ENCODE measurements at places on chromosomes 3 and 15.

GRCh38 chr15:60710656-60711055, 231.7 kb upstream of the ICE2 start:
- no peak for DNase-seq

GRCh38 chr3:111621535-111621934, 26.4 kb upstream of the ZBED2 start:
- DNase-seq = no peak

- DNase-seq = no peak
Observed at GRCh38 chr15:98729446-98730042, 81.2 kb downstream of the IGF1R start.

GRCh38 chr15:101648356-101648755, 3.8 kb downstream of the TM2D3 start:
- no peak for DNase-seq

DNA sequence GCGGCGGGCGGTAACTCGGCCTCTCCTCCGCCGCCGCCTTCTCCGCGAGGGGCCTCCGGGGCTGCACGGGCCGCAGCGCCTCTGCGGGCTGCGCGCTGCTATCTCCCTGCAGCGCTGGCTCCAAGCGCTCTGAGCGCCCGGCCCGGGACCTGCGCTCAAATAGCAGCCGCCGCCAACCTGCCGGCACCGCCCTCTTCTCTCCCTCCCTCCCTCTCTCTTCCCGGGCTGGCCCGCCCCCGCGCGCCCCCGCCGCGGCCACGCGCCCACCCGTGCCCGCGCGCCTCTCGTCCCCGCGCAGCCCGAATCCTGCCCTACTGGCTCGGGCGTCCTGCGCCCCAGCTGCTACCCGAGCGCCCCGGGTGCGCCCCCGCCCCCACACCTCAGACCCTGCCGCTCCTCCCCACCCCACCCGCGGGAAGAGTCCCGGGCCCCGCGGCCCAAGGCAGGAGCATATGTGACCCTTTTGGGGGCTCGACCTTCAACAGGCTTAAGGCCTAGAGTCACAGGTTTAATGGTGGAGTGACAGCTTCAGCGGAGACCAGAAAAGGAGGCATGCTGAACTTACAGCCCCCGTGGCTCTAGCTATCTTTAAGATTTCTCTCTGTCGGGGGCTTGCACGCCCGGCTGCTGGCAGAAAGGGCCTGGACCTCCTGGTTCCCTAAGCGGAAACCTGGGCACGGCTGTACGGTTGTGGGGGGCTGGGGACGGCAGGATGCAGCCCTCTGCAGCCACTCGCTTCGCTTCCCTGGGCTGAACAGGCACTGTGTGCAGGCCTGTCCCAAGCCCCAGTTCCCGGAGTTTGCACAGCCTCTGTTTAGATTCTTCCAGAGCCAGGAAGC, at the start of gene CACNA2D2:
CACNA2D2 (minus strand) TSS at position 131 of the 839 bp plus-strand sequence. CDS start 211 bp downstream, outside the sequence.
- peak; percentile 67 for DNase-seq

- peak; percentile 88 for DNase-seq
Observed at GRCh38 chr3:49689046-49689907, at the start of the genes MST1 and RNF123. Gene MST1, minus strand, starts transcription at chr3:49689474. Its CDS starts 783 bp downstream, at chr3:49688691. Gene RNF123, plus strand, starts transcription at chr3:49689557. Its CDS starts 1,609 bp downstream, at chr3:49691166.

DNA sequence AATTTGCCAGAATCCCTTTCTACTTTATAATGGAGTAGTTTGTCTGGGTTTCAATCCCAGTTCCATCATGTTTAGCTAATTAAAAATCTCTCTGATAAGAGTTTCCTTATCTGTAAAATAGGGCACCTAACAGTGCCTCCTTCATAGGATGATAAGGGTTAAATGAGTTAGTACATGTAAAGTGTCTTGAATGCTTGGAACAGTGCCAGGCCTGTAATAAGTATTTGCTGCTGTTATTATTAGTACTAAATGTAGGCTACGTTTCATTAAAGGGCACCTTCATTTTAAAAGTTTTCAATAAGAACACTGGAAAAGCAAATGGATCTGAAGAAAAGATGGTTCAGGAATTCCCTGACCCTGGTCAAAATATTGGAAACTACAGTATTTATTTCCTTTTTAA, 11.8 kb upstream of the SLC2A2 start:
- DNase-seq = no peak

GRCh38 chr3:24451461-24452099, 43.1 kb downstream of the THRB start:
- no peak for DNase-seq

DNA sequence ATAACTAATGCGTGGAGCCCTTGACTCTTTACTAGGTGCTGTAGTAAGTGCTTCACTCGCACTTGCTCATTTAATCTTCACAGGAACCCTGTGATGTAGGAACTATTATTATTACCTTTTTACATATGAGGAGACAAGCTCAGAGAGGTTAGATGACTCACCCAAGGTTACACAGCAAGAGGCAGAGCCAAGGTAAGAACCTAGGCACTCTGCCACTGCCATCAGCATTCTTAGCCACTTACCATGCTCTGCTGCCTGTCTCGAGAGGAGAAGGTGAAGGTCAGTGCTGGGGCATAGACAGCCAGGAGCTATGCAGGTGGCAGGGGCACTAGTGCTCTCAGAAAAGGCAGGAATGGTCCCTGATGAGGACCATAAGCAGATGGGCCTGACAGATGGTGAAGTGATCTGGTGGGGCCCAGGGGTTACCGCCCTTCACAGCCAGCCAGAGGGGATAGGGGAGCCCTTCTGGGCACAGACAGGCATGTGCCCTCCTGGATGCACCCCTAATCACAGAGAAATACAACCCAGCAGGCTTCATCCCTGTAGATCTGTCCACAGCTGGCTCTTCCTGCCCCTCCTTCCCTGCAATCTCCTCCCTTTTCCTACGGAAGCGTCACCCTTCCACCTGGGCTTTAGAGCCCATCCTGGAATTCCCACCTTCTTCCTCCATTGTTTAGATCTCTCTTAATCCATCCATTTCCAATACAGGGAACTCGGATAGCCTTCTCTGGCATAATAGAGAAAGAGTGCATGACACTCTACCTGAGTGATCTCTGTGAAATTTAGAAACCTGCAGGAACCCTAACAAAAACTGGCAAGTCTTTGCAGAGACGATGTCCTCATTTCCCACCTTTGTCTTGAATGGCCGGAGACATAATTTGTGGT, 26.9 kb downstream of the ABTB1 start:
- DNase-seq = no peak

- DNase-seq = no peak
Observed at GRCh38 chr3:197062446-197062845, 32.8 kb upstream of the MELTF start.

DNA sequence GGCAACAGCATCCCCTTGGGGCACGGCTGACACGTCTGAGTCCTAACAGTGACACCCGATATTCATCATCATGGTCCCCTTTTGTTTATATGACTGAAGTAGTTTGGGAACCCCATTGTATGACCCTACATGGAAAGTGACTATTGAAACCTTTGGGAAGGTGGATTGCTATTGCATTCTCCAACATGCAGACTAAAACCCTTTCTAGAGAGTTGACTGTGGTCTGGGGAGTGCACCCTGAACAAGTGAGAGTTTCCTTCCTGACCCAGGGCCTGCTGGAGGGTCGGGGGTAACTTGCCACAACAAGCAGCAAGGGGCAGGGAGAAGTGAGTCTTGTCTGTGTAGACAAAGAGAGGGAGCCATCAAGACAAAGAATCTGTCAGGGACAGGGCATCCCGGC, 54.4 kb downstream of the ISG20 start:
- DNase-seq = no peak

DNA sequence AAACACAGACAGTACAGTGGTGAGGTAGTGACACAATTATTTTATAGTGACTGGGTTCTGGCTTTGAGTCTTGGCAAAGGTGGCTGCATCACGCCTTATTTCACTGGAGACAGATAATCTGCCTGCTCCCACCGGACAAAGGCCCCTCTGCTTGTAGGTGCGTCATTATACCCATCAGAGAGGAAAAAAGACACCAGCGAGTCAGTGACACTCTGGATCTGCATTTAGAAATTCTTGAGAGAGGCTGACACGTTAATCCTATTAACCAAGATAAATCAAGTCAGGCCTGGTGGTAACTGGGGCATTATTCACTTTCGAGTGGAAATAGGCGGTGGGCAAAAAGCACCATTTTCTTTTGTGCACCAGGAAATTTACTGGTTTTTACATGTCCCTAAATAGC, 76.2 kb downstream of the NR2F2 start:
- no peak for DNase-seq

DNA sequence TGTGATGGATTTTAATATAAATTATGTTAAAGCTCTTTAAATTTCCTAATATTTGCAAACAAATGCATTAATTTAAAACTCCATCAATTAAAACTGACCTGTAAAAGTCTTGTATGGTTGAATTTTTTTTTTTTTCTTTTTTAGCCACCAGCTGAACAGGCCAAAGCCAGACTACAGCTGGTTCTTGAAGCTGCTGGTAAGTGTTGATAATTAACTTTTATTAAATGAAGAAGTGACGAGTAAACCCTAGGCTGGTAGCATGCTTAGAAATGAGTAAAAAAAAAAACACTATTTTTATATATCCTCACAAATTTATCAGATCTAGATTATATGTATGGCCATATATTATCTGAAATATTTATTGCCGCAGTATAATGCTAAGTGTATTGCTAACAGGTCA, 216.3 kb upstream of the MLF1 start:
- DNase-seq = no peak

DNA sequence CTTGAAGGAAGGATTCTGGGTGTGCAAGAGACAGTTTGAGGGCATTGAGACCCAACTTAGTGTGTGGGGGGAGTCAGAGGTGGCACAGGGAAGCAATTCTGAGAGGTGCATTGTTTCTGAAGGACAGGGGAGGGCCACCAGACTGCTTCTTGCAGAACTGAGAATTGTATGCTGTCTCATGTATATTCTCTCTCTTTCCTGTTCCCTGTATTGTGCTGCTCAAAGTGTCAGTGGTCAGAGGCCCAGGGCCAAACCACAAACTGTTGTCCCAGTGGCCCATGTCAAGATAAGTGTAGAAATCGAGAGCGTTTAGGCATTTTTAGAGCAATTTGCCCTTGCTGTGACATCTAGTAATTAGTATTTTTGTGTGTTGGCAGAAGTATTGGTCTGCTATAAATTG, 567.1 kb downstream of the EDEM1 start:
- DNase-seq = no peak

DNA sequence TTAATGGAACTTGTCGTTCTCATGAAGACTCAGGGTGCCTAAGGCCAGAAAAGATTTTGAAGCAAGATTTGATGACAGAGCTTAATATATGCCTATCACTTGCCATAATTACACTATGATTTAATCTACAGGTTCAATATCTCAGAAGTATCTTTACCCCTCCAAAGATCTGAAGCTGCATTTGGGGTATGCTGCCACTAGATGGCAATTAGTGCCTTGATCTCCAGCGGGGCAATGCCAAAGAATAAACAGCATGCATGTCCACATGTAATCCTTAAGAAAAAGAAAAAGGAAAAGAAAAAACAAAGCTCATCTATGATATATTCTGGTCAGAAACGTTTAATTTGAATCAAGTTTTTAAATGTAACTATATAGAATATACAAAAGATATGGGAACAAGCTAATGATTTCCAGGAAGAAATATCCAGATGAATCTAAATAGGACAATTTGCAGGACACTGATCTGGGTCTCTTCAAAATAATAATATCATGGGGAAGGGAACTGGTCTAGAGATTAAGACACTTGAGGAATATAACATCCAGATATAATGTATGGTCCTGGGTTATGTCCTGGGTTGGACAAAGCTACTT, 55.0 kb upstream of the SOX14 start:
- DNase-seq = no peak

GRCh38 chr3:127569160-127569559, 21.4 kb downstream of the TPRA1 start:
- DNase-seq = no peak

DNA sequence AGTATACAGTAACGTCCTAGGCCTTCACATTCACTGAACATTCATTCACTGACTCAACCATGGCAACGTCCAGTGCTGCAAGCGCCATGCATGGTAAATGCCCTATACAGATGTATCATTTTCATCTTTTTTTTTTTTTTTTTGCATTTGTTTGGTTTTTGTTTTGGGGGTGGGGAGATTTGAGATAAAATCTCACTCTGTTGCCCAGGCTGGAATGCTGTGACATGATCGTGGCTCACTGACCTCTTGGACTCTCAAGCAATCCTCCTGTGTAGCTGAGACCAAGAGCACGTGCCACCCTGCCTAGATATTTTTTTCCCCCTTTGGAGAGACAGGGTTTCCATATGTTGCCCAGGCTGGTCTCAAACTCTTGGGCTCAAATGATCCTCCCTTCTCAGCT, 37.4 kb downstream of the SUSD5 start:
- no peak for DNase-seq

GRCh38 chr3:21715662-21716061, 35.3 kb downstream of the ZNF385D start:
- no peak for DNase-seq

DNA sequence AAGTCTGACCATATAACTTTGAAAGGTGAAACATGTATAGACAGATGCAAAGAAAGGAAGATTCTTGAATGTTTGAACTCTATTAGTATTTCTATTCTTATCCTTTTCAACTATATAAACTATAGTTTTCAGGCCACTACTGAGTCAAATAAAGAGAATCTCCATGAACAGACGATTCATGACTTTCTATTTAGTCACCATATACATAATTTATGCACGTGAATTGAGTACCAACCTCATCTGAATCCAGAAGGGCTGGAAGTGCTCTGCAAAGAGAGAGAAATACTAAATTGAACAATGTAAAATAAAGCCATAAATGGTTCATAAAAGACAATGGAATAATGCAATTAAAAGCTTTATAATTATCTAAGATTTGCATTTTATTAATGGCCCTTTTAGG, 9.5 kb upstream of the VPS39 start:
- no peak for DNase-seq

GRCh38 chr3:32880225-32880624, 62.4 kb downstream of the TRIM71 start:
- DNase-seq = no peak

DNA sequence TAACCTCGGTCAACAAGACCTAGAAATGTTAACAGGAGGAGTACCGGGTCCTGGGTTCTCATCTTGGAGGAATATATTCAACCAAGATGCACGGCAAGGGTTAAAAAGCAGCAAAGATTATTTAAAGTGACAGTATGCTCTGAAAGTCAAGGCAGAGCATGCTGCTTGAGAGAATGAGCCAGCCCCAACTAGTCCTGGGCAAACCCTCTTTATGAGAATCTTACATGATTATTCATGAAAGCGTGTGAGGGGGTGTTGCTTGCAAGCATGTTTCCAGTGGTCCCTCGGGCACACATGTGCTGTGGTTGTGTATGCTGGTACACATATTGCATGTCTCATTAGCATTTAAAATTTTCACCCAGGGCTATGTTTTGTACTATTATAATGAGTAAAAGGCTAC, 1445.6 kb downstream of the SI start:
- DNase-seq = no peak

DNA sequence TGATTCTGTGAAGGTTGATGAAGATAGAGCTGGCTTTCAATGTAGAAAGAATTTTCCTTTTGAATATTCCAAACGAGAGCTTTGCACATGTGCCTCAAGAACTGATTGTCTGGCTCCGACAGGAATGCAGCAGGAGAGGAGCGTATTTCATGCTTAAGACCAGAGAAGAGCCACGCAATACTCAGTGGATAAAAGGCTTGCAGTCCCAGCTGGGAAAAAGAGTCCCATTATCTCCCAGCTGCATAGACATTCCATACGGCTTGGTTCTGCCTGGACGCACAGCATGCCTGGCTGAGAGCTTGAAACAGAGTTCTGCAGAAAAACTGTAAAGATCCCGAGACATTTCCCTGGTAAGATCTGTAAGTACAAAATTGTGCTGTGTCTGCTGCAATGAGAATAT, at the start of gene CNTN6:
CNTN6 (plus strand) TSS at position 254 of the 400 bp plus-strand sequence. CDS start 54,985 bp downstream, outside the sequence.
- DNase-seq = no peak
